Activated T-helper 1 cell treated with Interleukin-2 at 50 U/mL for 16 hours (primary cell): ENCODE measurements at places on chromosomes 13 and 19.

DNA sequence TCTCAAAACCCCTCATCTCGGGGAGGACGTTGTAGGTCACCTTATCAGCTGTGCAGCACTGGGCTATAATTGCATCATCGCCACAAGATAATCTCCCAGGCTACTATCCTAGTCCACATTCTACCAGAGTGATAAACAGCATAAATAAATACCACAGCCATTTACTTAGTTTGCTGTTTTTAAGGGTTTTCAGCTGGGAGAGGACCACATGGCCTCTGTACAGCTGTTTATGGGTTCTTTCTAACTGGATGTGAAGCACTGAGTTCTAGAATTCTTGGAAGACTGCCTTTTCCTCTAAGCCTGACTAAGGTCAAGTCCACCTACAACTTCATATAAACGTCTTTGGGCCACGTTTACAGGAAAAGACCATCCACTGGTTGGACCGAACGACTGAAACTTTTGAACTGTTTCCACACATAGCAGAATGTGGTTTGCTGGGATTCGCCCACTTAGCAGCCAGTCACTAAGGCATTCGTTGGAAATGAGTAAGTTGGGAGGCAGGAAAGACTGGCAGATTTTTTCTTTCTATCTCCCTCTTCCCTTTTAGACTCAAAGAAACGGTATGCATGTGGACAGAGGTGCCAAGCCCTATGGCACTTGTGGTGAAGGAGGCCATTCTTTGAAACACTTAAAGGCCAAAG, 752.5 kb upstream of the SGCG start:
- no peak for DNase-seq

DNA sequence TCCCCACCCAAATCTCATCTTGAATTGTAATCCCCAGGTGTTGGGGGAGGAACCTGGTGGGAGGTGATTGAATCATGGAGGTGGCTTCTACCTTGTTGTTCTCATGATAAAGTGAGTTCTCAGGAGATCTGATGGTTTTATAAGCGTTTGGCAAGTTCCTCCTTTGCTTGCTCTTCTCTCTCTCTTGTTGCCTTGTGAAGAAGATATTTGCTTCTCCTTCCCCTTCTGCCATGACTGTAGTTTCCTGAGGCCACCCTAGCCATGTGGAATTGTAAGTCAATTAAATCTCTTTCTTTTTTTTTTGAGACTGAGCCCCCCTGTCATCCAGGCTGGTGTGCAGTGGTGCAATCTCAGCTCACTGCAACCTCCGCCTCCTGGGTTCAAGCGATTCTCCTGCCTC, 34.4 kb downstream of the VSTM1 start:
- DNase-seq: no peak

GRCh38 chr19:30667746-30668145, 295.6 kb downstream of the ZNF536 start:
- DNase-seq: no peak

DNA sequence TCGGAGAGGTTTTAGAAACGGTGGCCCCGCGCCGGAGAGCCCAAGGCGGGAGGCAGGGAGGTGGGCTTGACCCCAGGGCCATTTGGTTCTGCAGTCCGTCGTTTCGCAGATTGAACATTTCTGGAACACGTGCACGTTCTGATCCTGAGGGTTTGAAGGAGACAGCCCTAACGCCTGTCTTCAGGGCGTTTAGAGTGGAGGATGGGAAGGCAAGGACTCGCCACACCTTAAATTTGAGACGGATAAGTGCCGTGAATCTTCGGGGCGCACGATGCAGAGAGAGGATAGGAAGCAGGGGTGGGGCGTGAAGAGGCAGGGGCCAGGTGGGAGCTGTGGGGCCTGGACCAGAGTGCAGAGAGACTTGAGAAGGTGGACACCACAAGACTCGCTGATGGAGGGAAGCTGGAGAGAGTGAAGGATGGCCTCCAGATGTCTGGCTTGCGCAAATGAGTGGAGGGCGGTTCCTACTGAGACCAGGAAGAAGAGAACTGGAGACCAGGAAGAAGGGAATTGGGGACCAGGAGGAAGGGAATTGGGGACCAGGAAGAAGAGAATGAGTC, 804 bp upstream of the MIER2 start:
- no peak for DNase-seq

GRCh38 chr13:80551650-80552497, 210.9 kb upstream of the SPRY2 start:
- no peak for DNase-seq
